ENCODE measurements at places on chromosomes 4 and X. TPM values are rescaled to one million over a fixed set of nuclear protein-coding genes. Genes with fewer than 3 reads are reported as not detected.

ALB gene
- 1.0 TPM for total RNA-seq

CLDN34 gene
- total RNA-seq, result not detected

HHIP gene
- total RNA-seq, result 7.8 TPM

GC gene
- total RNA-seq, result not detected

SCARB2 gene
- total RNA-seq, result 145 TPM

KCND1 gene
- 2.5 TPM for total RNA-seq

ATP2B3 gene
- total RNA-seq, result 0.09 TPM

IDH3G gene
- 39.9 TPM for total RNA-seq

BOD1L1 gene
- 55.2 TPM for total RNA-seq

ATP10D gene
- 35.9 TPM for total RNA-seq

SCRG1 gene
- total RNA-seq, result 1.5 TPM

MAPK10 gene
- 42.3 TPM for total RNA-seq

ETDA gene
- total RNA-seq, result not detected

ADGRG4 gene
- 0.18 TPM for total RNA-seq

DTHD1 gene
- 0.62 TPM for total RNA-seq

SPINK2 gene
- total RNA-seq, result not detected

MAGED1 gene
- total RNA-seq, result 75.8 TPM

MUC7 gene
- not detected for total RNA-seq

EREG gene
- 0.22 TPM for total RNA-seq

LYAR gene
- total RNA-seq, result 12.7 TPM

KLB gene
- total RNA-seq, result 1.2 TPM

CLDN22 gene
- total RNA-seq, result not detected

GRIPAP1 gene
- 53.5 TPM for total RNA-seq

PFKFB1 gene
- 2.2 TPM for total RNA-seq

PRDM8 gene
- total RNA-seq, result 8.0 TPM

CLIC2 gene
- 25.3 TPM for total RNA-seq

ASMT gene
- 0.89 TPM for total RNA-seq

FGF2 gene
- total RNA-seq, result 30.5 TPM

Data from sciatic nerve (tissue), 2 donors.